NCI-H1048 (cell line): ENCODE measurements at places on chromosomes 5 and 9.

DNA sequence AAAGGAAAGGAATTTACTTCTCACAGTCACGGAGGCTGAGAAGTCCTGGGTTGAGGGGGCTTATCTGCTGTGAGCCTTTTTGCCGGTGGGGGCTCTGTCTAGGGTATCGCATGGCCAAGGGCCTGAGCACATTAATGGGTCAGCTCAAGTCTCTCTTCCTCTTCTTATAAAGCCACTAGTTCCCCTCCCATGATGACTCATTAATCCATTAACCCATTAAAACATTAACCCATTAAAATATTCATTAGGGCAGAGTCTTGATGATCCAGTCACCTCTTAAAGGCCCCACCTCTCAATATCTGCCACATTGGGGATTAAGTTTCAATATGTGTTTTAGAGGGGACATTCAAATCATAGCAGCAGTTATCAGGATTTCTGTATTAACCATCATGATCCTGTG, 406.3 kb downstream of the SPOCK1 start:
- DNase-seq = no peak

GRCh38 chr5:39172593-39172992, 46.8 kb downstream of the FYB1 start:
- no peak for DNase-seq

DNA sequence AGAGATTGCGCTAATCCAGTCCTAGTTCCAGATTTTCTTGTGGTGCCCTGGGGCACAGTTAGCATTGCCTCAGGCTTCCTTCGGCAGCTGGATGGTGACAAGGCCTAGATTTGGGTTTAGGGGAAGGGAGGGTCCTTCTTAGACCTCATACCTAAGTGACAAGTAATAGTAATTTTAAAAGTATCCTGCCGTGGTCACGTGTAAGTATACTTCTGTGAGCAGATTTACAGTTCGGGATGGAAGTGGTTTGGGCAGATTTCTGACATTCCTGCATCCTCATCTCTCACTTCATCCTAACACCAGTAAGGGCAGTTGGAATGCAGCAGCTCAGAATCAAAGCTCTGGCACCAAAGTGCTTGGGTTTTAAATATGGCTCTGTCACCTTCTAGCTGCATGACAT, 71.6 kb downstream of the LRRC70 start:
- no peak for DNase-seq

DNA sequence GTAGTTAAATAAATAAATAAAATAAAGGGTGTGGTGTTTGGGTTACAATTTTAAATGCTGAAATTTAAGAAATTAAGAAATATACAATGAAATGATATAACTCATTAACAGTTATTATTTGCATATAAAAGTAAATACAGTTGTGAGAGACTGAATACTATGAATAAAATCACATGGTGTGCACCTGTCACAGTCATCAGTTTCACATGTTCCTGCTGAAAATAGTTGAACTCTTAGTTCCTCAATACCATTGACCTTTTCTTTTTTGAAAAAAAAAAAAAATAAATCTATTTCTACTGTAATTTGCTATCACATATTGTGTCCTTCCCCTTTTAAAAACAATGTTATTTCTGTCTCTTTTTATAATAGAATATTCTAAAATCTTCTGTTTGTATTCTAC, 130.9 kb upstream of the CHD1 start:
- DNase-seq = no peak

DNA sequence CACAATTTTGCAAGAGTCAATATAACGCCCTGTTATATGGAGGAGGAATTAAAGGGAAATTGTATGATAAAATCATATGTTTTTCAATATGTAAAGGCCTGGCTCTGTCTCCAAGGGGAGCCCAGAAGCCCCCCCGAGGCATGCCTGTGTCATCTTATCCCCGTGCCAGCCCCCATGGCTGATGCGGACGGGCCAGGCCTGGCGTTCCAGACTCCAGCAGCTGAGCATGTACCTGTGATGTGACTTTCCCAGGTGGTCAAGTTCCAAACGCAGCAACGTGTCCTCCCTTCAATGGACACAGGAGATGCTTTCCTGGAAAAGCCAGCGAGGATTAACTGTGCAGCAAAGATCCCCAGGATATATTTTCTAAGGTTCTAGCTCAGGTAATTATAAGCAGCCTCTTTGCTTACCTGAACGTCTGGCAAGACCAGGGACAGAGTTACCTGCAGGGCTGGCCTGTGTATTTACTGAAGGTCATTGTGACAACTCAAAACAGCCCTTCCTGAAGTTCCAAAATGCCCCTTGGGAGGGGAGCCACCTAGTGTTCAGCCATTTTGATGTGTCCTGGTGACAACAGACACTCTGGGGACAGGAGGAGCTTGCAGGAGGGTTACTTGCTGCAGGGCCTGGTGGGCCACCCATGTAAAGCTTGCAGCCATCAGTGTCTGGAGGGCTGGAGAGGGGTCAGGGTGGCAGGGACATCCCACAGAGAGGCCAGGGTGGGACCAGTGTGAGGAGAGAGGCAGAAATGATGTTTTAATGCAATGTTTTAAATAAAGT, 53.3 kb upstream of the RNU6ATAC start:
- no peak for DNase-seq

DNA sequence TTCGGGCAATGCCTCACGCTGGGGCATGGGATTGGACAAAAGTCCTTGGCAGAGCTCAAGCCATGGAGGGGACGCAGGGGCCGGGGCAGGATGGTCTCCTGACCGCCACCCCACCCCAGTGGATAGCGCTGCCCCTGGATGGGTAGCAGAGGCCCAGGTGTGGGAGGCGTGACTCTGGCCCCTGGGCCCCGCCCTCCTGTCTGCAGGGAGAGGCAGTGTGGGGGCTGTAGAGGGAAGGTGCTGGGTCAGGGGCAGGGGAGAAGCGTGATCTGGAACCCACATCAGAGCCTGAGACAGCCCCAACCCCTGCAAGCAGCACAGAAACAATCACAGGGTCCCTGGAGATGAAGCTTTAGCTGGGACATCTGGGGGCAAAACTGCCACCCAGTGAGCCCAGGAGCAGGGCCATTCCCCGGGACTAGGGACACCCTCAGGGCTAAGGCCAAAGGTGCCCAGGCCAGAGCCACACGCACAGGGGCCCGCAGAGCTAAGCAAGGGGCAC, 36.2 kb downstream of the NACC2 start:
- DNase-seq = no peak

- DNase-seq = no peak
These were observed 68.7 kb upstream of the GRHPR start for GRCh38 chr9:37353791-37354190.
